A172 (cell line): ENCODE measurements at places on chromosomes 16 and 17.

GRCh38 chr17:9487406-9487805 lies 88.2 kb downstream of the STX8 start:
- no peak for DNase-seq

DNA sequence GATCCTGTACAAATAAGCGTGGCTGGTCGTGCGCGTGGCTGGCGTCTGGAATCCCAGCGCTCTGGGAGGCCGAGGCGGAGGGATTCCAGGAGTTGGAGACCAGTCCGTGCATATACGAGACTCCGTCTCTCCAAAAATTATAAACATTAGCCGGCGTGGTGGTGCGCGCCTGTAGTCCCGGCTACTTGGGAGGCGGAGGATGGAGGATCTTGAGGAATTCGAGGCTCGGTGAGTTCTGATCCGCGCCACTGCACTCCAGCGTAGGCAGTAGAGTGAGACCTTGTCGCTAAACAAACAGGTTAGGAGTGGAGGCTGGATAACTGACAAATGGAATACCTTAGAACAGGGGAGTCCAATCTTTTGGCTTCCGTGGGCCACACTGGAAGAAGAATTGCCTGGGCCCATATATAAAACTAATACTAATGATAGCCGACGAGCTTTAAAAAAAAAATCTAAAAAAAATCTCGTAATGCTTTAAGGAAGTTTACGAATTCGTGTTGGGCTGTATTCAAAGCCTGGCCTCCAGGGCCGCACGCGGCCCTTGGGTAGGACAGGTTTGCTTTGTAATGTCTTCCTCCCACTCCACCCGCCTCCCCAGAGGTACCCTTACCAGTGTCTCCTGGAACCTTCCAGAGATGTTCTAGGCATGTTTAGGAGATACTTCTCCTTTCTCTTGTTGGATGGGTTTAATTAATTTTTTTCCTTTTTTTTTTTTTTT lies 909 bp upstream of the RSL1D1 start:
- no peak for DNase-seq

- no peak for DNase-seq
These were observed 459.3 kb downstream of the HS3ST3B1 start for GRCh38 chr17:14760212-14760611.

GRCh38 chr16:53611179-53611696 lies 92.4 kb downstream of the RPGRIP1L start:
- no peak for DNase-seq

DNA sequence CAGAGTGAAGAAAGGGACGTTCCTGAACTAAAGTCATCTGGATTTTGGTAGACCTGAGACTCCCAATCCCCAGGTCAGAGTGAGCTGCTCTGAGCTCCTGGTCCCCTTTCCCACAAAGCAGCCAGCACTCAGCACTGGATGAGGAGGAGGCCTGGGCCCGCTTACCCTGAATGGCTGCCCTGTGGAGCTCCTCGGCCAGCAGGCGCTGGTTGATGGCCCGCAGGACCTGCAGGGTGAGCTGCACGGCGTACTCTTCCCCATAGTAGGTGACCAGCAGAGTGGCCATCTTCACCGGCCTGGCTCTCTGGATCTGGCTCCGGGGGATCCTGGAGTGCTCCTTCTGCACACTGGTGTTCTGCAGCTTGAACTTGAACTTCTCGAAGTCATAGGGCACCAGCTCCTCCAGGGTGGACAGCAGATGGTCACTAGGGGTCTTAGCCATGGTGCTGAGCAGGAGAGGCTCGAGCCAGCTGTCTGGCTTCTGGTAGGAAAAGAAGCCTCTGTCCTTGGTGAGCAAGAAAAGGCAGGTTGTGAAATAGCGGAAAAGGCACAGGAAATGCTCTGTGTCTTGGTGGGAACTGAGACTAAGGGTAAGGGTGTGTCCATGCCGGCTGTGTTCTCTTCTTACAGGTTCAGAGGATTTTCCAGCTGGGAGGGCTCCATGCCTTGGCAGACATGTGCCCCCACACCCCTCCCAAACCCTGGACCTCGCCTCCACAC lies at the start of gene MEFV:
MEFV (minus strand) TSS at position 488 of the 720 bp plus-strand sequence; CDS start at position 442, 46 bp downstream.
- no peak for DNase-seq

- no peak for DNase-seq
These were observed 3.0 kb upstream of the MTMR4 start for GRCh38 chr17:58517378-58517927.

DNA sequence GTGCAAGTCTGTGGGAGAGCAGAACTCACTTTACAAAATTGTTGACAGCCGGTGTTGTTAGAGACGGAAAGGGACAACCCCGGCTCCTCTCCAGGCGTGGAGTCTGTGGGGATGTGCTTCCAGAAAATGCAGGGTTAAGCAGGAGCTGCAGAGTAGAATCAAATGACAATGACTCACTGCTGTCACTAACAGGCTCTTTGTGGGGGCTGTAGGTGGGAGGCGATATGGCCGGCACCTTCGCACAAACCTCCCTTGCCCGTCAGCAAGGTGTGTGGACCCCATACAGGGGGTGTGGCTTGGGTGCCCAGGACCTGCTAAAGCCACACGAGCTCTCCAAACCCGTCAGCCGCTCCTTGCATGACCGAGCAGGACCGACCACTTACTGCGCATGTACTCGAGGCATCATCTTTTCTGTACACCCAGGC lies 5.8 kb downstream of the PDK2 start:
- no peak for DNase-seq

DNA sequence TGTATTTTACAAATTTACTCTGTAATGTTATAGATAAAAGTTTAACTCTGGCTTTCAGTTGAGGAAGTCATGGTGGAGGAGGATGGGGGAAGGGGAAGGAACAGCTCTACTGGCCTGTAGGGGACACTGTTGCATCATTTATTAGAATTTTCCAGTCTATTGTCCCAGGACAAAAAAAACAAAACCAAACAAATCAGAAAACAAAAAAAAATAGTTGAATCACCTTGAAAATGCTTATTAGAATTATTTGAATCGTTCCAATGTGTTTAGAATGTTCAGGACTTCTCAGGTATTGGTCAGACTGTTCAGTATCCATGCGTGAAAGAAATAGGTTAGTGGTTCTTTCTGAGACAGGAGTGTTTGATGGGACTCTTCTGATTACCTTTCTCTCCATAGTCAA lies 242.0 kb downstream of the FTO start:
- DNase-seq, result peak; percentile 47

DNA sequence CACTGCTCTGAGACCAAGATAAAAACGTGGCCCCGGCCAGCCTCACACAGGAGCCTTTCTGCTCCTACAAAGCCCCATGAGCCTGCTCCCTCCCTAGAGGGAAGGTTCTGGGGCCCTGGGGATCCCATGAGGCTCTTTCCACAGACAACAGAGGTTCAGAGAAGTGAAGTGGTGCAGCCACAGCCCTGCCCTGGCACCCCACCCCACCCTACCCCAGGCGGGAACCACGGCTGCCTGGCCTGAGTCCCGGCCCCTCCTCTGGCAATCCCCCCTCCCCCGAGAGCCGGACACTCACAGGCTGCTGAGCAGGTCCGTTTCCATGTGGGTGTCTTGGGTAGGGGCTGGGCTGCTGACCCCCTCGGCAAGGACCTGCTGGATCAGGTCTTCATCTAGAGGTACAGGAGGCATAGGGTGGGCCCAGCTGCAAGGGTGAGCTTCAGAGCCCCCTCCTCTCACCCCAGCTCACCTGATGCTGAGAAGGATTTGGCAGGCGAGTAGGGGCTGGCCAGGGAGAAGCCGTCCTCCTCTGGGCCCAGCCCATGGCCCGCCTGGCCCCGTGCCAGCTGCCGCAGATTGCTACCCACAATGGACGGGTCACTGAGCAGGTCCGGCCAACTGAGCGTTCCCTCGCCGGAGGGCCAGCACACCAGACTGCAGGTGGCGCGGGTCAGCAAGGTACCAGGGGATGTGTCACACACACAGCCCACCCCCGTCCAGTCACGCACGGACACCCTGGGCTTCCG lies 38.7 kb downstream of the PKD1 start:
- no peak for DNase-seq

DNA sequence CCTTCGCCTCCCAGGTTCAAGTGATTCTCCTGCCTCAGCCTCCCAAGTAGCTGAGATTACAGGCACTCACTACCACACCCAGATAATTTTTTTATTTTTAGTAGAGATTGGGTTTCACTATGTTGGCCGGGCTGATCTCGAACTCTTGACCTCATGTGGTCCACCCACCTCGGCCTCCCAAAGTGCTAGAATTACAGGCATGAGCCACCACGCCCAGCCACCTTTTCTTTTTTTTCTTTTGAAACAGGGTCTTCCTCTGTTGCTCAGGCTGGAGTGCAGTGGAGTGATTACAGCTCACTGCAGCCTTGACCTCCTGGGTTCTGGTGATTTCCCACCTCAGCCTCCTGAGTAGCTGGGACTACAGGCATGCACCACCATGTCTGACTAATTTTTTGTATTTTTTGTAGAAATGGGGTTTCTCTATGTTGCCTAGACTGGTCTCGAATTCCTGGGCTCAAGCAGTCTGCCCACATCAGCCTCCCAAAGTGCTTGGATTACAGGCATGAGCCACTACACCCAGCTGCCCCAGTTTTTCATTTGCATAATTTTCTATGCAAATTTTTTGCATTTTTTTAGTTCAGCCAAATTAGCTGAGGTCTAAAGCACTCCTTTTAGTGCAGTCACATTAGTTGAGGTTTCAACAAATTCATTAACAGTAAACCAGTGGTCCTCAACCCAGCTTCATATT lies 11.3 kb downstream of the WWP2 start:
- DNase-seq, result no peak

DNA sequence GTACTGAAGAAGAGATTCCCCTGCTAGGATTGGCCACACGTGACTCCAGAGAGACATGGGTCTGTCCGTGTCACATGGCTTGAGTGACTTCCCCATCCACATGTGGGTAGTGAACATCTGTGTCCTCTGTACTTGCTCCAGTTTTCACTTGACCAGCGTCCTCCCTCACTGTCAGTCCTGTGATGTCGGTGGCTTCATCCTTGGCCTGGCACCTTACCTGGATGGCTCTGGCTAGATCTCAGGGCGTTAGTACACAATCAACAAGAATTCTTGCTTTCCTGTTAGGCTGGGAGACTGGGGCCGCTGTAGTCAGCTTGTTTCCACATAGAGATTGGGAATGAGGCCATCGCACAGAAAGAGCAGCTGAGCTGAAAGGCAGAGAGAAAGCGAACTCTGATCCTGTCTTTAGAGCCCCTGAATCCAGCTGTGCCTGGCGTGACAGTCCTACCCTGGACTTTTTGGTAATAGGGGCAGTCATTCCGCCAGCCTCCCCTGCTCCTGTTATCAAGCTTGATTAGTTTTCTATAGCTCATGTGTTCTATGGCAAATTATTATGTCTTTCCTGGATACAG lies 227.3 kb downstream of the SNX29 start:
- no peak for DNase-seq
